ENCODE measurements at places on chromosomes 6 and 20.

DNA sequence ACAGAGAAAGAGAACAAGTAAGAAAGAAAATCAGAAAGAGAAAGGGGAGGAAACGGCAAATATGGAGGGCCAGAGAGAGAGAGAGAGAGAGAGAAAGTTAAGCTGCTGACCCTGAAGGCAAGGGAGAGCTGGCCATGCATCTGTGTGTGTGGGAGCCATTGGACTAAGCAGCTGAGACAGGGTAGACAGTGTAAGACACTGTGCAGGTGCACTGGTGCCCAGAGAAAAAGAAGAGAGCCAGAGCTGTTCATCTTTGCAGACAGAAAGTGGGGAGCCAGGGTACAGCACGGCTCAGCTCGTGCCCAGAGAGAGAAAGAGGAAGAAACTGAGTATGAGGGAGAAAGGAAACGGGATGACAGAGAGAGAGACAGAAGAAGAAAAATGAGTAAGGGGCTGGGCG, 24.2 kb upstream of the ZNF318 start:
- DNase-seq, result no peak

DNA sequence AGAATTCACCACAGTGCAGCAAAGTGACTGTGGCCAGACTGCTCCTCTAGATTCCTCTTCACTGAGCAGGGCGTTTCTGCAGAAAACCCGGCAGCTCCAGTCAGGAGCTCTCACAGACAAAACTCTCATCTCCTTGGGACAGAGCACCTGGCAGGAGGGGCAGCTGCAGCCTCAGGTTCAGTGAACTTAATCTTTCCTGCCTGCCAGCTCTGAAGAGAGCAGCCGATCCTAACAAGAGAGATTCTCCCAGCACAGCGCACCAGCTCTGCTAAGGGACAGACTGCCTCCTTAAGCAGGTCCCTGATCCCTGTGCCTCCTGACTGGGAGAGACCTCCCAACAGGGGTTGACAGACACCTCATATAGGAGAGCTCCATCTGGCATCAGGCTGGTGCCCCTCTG, 1065.5 kb downstream of the GRIK2 start:
- no peak for DNase-seq

- no peak for DNase-seq
These were observed 89.7 kb downstream of the LY86 start for GRCh38 chr6:6678185-6678671.

DNA sequence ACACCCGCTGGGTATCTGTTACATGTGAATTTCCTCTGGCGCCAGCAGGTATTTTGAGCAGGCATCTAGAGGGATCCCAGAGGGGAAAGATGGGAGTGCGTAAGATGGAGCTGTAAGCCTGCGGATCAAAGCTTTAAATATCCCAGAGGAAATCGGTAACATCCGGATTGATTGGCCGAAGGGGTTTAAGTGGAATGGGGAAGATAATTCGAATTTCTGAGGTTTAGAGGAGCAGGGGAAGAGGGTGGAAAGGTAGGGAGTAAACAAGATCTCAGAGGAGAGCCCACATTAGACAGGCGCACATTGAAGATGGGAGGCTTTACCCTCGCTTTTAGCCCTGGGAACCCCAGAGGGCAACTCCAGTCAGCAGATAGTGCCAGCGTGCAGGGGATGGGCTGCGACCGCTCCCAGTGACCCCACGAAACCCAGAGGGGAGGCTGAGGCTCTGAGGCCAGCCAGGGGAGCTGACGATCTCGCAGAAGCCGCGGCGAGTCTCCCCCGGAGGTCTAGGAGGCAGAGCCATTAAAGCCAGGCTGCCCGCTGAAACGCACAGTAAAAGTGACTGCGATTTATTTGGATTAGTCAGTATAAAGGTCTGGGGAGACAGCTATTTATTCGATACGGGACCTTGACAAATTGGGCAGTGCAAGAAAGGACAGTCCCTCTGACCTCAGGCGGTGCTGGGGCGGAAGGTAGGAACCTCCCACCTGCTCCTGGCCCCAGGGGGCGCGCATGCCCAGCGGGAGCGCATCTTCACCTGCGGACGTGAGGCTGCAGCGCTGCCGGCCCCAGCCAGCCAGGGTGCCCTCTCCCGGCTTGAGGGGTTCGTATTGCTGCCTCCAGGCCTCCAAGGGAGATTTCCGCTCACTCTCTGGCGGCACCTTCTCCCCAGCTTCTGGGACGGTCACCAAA, 34.3 kb upstream of the TCF21 start:
- no peak for DNase-seq

- DNase-seq, result no peak
These were observed 180.4 kb downstream of the ZNF217 start for GRCh38 chr20:53413186-53413631.

GRCh38 chr6:82330171-82330804, 33.3 kb upstream of the TPBG start:
- no peak for DNase-seq

DNA sequence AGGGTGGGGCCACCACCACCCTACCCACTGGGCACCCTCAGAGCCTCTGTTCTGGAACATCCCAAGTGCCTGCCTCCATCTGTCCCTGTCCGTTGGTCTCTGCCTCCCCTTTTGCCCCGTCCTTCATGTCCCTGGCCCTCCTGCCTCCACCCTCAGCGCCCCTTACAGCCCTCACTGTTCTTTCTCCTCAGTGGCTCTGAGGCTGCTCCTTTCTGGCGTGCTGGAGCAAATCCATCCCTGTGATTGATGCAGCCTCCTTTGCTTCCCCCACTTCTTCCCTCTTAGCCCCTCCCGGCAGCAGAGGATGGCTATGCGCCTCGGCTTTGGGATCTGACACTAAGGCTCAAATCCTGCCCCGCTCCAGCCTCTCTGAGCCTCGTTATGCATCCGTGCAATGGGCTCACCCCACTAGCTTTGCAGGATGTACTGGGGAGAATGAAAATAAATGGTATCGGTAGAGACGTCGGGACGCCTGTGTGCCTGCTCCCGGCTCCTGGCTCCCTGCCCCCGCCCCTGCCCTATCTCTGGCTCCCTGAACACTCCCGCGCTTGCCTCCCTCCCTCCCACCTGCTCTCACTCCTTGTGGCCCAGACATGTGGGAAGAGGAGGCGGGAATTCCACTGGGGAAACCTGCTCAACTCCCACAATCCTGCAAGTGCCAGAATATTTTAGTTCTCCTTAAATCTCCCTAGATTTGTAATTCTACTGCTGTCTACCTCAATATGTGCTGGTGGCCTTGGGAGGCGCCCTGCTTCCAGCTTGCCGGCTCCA, 13.1 kb downstream of the VSTM2L start:
- no peak for DNase-seq

GRCh38 chr20:60372275-60372674, 414.1 kb downstream of the CDH26 start:
- DNase-seq, result no peak

DNA sequence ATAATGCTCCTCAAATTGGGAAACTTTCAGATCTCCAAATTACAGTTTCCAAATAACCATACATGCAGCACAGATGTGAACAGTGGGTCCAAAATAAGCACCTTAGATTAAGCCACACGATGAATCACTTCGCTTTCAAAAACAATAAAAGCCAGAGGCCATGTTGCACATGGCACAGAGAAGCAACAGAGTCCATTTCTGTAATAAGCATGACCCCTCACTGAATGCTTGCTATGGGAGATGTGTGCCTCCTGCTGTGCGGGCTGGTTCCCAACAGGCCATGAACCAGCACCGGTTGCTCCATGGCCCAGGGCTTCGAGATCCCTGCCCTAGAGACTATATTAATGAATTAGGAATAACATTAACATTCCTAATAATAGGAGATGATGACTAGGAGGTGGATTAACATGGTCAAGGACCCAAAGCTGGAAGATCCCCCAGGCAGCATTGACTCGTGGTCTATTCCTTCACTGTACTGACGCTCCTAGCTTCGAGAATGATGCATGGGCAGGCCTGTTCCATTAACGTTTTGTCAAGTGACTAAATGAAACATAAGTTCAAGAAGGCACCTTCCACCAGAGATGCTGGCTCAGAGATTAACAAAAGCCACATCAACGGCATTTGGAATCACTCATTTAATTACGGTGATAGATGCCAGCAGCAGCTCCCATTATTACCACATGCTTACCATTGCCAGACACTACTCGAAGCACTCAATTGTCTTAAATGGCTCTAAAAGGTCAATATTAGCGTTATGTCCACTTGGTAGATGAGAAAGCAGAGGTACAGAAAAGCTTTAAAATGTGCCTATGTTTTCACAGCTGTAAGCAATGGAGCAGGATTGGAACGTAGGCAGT, 470.6 kb upstream of the AGPAT4 start:
- DNase-seq, result no peak

DNA sequence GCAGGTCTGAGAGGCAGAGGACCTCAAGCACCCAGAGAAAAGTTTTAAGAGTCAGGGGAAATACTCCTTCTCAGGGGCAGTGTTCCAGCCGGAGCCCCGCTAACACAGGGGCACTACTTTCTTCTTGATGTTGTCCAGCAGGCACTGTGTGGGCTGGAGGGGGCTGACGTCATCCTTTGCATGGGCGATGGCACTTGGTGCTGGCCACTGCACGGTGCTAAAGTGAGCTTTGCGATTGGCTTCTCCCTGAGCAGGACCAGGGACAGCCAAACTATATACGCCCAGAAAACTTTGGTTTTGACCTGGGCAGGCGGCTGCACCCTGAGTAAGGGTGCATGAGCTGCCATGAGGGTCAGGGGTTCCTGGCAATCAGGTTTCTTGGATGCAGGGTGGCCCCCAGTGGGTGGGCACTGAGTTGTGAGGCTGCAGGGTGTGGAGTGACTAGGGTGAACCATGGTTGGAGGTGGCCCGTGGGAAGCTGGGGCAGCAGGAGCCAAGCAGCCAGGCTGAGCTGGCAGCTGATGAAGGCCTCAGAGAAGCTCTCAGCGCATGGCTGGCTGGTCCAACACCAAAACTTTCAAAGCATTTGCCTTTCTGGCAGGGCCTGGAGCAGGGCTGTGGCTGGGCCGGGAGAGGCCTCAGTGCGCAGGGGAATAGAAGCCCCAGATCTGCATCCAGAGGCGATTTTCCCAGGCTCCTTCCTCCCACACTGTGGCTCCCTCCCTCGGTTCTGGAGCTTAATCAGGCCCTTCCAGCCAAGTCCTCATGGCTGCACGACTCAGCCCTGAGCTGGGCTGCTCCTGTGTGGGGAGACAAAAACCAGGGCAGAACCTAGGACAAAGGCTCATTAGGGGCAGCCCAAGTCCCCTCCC, 18.3 kb downstream of the MRPS18A start:
- no peak for DNase-seq

GRCh38 chr6:169366258-169366901, 112.7 kb upstream of the THBS2 start:
- DNase-seq, result no peak

GRCh38 chr20:24350923-24351368, 118.5 kb upstream of the SYNDIG1 start:
- no peak for DNase-seq

DNA sequence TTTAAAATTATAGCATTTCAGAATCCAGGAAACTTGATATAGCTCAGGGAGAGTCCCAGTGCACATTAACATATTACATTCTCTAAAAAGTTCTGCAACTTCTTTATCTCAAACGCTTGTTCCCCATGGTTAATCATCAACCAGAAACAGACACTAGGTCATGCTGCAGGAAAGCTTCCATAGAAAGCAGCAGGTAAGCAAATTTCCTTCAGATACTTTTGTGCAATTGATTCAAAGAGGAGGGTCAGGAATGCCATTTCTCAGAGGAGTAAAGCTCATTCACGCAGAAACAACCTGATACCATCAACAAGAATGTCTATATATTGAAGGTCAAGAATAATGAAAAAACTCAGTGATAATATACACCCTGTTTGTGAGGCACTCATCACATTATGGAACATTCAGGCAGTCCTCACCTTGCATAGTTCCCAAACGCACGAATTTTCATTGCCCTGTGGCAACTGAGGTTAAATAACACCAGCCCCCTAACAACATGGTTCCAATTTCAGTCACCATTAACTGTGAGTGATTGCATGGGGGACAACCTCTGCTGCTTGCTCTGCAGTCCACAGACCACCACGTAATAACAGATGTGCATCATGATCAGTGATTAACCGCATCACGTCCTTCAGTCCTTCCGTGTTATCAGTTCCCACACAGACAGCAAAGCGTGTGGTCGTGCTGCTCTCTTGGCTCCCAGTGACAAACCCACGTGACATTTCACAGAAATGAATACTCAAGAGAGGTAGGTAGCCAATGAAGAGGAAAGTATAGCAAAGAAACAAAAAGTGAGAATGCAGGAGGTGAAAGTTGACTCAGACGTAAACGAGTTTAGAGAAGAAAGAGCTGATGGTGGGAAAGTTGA, 95.7 kb downstream of the LY86 start:
- DNase-seq, result no peak

GRCh38 chr6:107819217-107819616, 4.9 kb downstream of the SCML4 start:
- DNase-seq, result no peak

- no peak for DNase-seq
These were observed 143.1 kb upstream of the GGTLC1 start for GRCh38 chr20:24131684-24132083.

- no peak for DNase-seq
These were observed 208.6 kb downstream of the UST start for GRCh38 chr6:148955441-148955840.

GRCh38 chr20:33339515-33340058, 56.6 kb downstream of the BPIFB1 start:
- DNase-seq, result no peak

GRCh38 chr6:106658469-106658868, 29.1 kb downstream of the QRSL1 start:
- no peak for DNase-seq

- no peak for DNase-seq
These were observed 13.3 kb upstream of the TCFL5 start for GRCh38 chr20:62874964-62875344.

- no peak for DNase-seq
These were observed 113.8 kb upstream of the RAB32 start for GRCh38 chr6:146429831-146430230.

GRCh38 chr6:30113003-30113759, at the start of gene TRIM31:
TRIM31 (minus strand) TSS chr6:30113090; CDS start chr6:30112805, 285 bp downstream.
- no peak for DNase-seq

- no peak for DNase-seq
These were observed 140.9 kb downstream of the GMDS start for GRCh38 chr6:2104524-2104880.

GRCh38 chr6:157559201-157559756, 178.3 kb downstream of the ZDHHC14 start:
- DNase-seq, result no peak

GRCh38 chr6:141203902-141204575, 928.7 kb upstream of the GJE1 start:
- no peak for DNase-seq

- no peak for DNase-seq
These were observed 5.6 kb downstream of the CEBPB start for GRCh38 chr20:50196248-50196647.

All from NCI-H446 treated with DMSO at 0.1 percent for 48 hours (cell line).